Retinal pigment epithelial cell (primary cell): ENCODE measurements at places on chromosomes 11 and 22.
A peak's percentile ranks its signal among the peaks of the same experiment; 100 is the strongest.

DNA sequence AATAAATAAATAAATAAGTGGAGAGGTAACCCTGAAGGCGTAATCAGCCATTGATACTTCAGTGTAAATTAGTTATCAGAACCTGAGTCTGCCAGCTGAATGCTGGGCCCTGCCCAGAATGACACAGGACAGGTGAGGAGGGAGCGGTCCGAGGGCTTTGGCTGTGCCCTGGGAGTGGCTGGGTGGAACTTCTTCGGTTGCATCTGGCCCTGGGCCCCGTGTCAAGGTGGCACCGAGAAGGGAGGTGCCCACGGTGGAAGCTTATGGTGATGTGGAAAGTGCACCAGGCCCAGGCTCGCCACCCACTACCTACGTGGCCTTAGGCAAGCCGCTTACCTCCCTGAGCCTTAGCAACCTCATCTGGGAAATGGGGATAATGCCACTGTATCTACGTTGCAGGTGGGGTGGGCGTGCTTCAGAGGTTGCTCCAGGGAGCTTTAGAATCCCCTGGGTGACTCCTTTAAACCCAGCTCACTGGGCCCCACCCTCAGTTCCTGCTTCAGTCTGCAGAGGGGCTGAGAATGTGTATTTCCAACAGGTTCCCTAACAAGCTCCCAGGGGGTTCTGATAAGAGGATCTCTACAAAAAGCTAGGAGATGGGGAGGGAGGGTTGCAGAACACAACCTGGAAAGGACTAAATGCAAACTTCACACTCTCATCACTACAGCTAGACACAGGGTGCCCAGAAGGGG lies 38.8 kb downstream of the TXN2 start:
- no peak for DNase-seq

- DNase-seq = no peak
Measured at GRCh38 chr11:45432910-45433309, 146.8 kb upstream of the SYT13 start.

DNA sequence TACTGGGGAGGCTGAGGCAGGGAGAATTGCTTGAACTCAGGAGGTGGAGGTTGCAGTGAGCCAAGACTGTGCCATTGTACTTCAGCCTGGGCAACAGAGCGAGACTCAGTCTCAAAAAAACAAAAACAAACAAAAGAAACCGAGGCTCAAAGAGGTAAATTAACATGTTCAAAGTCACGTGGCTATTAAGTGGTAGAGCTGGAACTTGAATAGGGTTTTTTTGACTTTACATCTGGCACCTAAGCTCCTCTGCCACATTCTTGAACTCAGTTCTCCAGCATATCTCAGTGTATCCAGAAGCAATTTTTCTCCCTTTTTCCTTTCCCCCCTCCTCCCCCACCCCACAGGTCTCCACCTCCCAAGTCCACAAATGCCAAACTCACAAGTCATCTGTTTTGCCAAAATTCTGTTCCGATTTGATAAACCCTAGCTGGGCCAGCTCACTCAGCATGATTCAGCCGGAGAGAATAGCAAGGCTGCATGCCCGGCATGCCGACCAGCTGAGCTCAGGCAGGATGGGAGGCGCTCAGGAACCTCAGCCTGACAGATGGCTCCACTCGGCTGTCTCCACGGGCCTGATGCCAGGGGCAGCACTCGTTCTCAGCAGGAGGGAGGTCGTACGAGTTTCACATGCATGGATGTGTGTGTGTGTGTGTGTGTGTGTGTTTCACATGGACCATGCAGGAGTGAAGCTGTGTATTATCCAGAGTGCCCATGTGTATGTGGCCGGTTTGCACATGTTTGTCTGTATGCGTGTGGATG lies 63.2 kb upstream of the RRAS2 start:
- DNase-seq = peak; percentile 81

GRCh38 chr11:105923252-105923651 lies 98.8 kb downstream of the MSANTD4 start:
- DNase-seq = no peak

DNA sequence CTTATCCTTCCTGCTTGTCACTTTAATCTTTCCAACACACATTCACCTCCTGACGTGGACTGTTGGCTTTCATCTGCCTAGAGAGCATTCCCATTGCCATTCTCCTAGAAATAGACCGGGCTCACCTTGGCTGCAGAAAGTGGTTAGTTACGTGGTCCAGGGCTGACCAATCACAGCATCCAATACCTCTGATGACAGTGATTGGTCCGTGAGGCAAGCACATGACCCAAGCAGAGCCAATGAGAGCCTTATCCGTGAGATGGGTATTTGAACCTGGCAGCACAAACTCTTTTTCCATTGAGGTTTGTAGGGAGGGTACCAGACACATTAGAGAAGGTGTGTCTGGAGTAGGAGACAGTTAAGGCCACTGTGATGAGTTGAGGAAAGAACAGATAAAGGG lies 85.8 kb downstream of the MIAT start:
- DNase-seq = no peak

DNA sequence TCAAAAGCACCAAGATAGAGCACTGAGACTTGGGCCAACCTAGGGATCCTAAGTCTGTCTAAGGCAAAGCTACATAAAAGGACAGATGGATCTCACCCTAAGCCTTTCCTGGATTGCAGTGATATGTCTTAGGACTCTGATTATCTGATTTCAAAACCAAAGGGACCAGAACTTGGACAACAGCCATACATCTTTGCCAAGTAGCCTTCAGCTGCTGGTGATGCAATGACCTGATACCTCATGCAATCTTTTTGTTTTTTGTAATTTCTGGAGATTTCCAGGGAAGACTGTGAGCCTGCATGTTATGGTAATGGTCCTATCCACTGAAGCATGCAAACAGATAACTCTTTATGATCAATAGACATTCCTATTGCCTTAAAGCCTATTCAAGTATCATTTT lies 230.4 kb upstream of the MTNR1B start:
- peak; percentile 24 for DNase-seq

DNA sequence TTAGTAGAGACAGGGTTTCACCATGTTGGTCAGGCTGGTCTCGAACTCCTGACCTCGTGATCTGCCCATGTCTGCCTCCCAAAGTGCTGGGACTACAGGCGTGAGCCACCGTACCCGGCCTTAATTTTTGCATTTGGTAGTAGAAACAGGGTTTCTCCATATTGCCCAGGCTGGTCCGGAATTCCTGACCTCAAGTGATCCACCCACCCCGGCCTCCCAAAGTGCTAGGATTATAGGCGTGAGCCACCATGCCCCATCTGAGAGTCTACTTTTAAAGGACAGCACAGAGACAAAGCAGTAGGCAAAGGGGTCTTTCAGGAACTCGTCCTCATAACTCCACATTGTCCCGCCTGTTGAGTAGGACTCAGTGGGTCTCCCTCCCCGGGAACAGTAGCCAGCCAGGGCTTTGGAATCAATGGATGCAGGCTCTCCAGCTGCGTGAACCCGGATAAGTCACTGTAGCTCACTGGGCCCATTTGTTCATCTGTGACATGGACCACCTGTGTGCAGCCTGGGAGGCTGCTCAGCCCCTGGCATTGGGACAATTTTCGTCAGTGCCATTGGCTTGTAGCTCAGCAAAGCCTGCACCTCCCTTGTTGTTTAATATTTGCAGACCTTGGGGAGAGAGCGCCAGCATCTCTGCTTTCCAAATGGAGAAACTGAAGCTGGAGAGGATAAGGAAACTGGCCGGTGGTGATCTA lies 86.1 kb downstream of the ARHGAP8 start:
- DNase-seq = no peak

DNA sequence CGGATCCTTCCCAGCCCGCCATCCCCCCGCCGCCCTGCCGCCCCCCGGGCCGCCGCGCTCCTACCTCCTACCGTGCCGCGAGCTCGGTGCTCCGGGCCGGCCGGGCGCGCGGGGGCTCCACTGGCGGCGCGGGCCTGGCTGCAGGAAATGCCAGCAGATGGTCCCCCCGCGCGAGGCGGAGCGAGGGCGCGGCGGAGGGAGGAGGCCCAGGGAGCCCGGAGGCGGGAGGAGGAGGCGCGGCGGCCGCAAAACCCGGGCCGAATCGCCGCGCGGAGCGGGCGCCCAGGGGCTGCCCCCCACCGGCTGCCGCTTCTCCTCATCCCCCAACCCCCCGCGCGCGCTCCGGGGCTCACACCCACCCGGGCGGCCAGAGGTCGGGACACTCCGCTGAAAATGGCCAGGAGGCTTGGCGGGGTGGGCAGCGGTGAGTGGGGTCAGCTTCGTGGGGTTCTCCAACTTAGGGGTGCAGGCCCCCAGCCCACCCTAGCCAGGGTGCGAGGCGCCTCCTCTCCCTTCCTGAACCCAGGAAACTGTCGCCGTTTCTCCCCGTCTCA lies at the start of gene OSBPL5:
TSS of gene OSBPL5 (minus strand) at position 159 of the 554 bp plus-strand sequence. CDS start 36,162 bp downstream, outside the sequence.
- no peak for DNase-seq

DNA sequence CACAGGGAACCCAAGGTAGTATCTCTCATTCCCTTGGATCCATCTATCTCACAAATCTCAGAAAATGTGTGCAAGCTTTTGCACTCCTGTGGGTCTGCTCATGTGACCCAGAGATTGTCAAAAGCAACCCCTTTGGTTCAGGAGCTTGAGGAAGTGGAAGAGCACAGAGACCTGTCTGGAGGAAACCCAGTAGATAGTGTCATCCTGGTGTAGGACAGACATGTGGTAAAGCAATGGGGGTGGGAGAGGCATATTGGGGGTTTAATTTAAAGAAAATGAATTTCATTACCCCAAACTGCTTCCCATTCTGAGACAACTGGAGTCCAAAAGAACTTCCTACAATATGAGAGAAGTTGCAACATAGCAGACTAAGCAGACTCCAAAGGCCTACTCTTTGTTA lies 5.8 kb upstream of the MS4A14 start:
- no peak for DNase-seq

DNA sequence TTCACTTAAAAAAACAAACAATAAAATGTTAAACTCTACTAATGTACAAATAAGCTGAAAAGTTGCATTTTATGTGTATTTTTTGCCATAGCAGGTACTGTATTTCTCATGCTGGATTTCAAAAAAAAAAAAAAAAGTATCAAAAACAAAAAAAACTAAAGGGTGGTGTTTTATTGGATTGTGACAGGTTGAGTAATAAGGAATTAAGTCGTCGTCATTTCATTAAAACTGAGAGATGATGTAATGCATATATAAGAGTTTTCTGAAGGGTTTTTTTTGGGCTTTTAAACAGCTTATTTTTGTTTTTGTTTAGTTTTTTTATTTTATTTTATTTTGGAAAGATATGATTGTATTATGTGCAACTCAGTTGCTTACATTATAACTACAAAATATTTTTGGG lies 10.9 kb upstream of the ADSL start:
- DNase-seq = no peak

GRCh38 chr11:119737366-119738058 lies 8.5 kb upstream of the NECTIN1 start:
- no peak for DNase-seq

GRCh38 chr11:12729941-12730340 lies 55.7 kb downstream of the TEAD1 start:
- DNase-seq = no peak
